ENCODE measurements at places on chromosomes 12 and 14.
A peak's percentile ranks its signal among the peaks of the same experiment; 100 is the strongest.

DNA sequence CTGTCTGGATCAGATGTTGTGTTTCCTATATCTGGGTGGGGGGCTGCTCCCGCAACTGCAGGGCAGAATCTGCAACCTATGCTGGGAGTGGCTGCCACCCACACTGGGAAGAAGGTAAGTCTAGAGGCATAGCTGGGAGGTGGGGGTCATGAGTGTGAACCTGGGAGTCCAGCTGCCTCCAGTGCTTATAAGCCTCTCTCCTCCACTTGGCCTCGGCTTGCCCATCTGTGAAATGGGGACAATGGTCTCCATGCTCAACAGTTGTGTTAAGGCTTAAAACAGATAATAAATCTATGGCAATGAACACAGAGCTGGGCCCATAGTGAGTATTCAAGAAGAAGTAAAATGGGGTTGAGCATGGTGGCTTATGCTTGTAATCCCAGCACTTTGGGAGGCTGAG is 90.0 kb downstream of the RBM19 start:
- H3K4me3 ChIP-seq = no peak overlapping the region
- H3K4me1 ChIP-seq = no peaks in the 10 kb centered on the region
- no peaks in the 10 kb centered on the region for H3K36me3 ChIP-seq
- no peak overlapping the region for H3K27ac ChIP-seq

DNA sequence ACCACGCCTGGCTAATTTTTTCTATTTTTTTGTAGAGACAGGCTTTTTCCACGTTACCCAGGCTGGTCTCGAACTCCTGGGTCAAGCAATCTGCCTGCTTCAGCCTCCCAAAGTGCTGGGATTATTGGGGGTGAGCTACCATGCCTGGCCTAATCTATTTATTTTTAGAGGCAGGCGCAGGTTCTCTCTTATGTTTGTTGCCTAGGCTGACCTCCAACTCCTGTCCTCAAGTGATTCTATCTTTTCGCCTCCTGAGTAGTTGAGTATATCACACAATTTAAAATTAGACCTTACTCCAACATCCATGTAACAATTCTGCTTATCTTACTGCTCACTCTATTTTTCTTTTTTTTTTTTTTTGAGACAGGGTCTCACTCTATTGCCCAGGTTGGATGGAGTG is 6.8 kb upstream of the ACRBP start:
- no peak overlapping the region for H3K4me3 ChIP-seq
- peaks cover 44% of the 10 kb centered on the region for H3K36me3 ChIP-seq
- no peak overlapping the region for H3K27ac ChIP-seq
- no peaks in the 10 kb centered on the region for H3K4me1 ChIP-seq
- no peaks in the 10 kb centered on the region for H3K27me3 ChIP-seq

DNA sequence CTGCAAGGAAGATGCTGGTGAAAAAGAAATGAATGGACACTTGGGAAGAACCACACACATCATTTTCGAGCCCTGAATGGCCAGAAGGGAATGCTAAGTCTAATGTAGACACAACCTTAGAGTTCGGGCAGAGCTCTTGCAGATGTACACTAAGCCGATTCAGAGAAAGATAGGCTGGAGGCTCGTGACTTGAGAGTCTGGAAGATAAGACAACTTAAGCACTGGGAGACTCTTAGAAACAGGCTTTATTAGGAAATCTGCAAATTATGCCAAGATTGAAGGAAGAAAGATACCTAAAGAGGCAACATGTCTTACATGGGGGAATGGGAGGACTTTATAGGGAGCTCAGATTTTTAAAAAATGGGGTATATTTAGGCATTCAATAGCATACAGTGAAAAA is 13.5 kb downstream of the TBPL2 start:
- no peaks in the 10 kb centered on the region for H3K27me3 ChIP-seq
- peaks cover 4% of the 10 kb centered on the region for H3K4me1 ChIP-seq
- H3K36me3 ChIP-seq = no peaks in the 10 kb centered on the region
- no peak overlapping the region for H3K4me3 ChIP-seq
- DNase-seq = no peak

DNA sequence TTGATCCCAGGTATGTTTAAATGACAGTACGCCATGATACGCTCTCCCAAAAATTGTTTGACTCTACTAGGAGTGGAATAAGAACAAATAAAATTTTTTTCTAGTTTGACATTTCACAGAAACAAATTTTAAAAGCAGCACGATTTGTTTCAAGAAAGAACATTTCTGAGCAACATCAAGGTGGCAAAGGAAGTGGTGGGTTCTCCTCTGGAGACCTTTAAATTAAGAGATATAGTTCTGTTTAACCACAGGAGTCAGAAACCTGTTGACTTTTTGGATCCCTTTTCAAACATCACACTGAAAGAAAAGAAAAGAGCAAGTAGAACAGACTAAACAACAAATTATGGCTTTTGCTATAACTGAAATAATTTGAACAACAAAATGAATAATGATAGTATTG is 2.5 kb upstream of the SLC6A13 start:
- no peaks in the 10 kb centered on the region for H3K36me3 ChIP-seq
- DNase-seq = no peak

GRCh38 chr12:49098035-49098451 is 3.4 kb upstream of the DHH start:
- peak; percentile 49 for DNase-seq
- H3K4me1 ChIP-seq = peaks cover 18% of the 10 kb centered on the region
- H3K27ac ChIP-seq = no peak overlapping the region
- H3K36me3 ChIP-seq = peaks cover 41% of the 10 kb centered on the region
- H3K27me3 ChIP-seq = peaks cover 20% of the 10 kb centered on the region

DNA sequence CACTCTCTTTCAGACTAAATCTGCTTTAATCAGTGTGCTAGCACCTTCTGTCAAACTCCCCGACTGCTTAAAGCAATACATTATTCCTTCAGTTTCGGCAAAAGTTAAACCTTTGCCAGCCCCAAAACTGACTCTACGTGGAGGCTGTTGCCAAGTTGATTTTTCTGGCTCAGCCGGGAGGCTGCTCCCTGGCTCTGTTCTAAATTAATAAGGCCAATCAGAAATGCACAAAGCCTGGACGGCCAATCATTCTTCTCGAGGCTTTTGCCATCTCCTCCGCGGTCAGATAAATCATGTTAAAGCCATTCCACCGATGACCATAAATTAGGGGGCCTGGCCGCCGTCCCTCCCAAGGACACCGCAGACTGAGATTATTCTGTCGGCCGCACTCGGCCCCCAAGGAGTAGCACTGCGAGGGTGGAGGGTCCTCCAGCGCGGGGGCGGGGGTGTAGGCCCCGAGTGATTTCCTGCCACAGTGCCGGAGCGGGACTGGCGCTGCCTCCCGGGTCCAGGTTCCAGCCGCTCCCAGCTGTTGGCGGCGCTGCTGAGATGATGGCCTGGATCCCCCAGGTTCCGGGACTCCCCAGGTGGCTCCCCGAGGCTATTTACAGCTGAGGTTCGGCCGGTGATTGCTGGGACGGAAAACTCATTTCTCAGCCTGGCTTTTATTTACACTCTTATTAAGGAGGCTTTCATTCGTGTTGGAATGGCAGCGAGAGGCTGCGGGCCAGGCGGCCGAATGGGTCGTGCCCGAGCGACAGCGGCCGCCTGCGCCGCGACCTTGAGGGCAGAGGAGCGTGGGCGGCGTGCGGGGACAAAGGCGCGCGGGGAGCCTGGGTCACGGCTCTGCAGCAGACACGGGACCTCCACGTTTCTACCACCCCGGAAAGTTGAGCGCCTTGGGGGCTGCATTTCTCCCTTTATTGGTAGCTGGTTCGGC is 165.1 kb downstream of the MON2 start:
- peaks cover 14% of the 10 kb centered on the region for H3K27me3 ChIP-seq
- H3K4me3 ChIP-seq = no peak overlapping the region
- DNase-seq = peak; percentile 11
- H3K27ac ChIP-seq = no peak overlapping the region
- H3K4me1 ChIP-seq = peaks cover 12% of the 10 kb centered on the region
- H3K36me3 ChIP-seq = no peaks in the 10 kb centered on the region

DNA sequence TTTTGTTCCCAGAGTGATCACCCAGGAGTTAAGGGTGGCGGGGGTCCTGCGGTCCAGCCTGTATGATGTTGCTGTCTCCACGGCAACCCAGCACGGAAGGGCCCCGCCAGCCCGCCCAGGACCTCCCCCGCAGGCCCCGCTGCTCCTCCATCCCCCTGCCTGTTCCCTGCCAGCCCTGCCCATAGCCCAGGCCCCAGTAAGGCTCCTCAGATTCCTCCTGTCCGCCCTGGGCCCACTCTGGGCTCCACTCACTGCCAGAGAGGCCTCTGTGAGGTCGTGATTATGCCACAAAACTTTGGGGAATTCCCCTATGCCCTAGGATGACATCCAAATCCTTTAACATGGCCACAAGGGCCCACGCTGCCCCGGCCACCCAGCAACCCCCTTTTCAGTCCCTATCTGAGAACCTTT is 20.8 kb downstream of the HSP90AA1 start:
- no peak overlapping the region for H3K4me3 ChIP-seq
- no peak for DNase-seq
- H3K36me3 ChIP-seq = no peaks in the 10 kb centered on the region
- H3K27ac ChIP-seq = no peak overlapping the region

GRCh38 chr12:109553483-109553882 is 19.8 kb downstream of the MMAB start:
- no peak for DNase-seq
- H3K27me3 ChIP-seq = no peaks in the 10 kb centered on the region
- no peaks in the 10 kb centered on the region for H3K4me1 ChIP-seq
- no peaks in the 10 kb centered on the region for H3K36me3 ChIP-seq
- no peak overlapping the region for H3K4me3 ChIP-seq
- H3K27ac ChIP-seq = no peak overlapping the region

- no peaks in the 10 kb centered on the region for H3K27me3 ChIP-seq
- H3K4me3 ChIP-seq = no peak overlapping the region
- no peaks in the 10 kb centered on the region for H3K4me1 ChIP-seq
- no peak for DNase-seq
- H3K27ac ChIP-seq = no peak overlapping the region
Measured at GRCh38 chr12:79162948-79163347, 298.4 kb downstream of the SYT1 start.

GRCh38 chr14:81582420-81582819 is 48.8 kb upstream of the SEL1L start:
- no peaks in the 10 kb centered on the region for H3K4me1 ChIP-seq
- no peak overlapping the region for H3K4me3 ChIP-seq
- H3K36me3 ChIP-seq = no peaks in the 10 kb centered on the region
- no peak for DNase-seq
- H3K27ac ChIP-seq = no peak overlapping the region
- no peaks in the 10 kb centered on the region for H3K27me3 ChIP-seq

GRCh38 chr14:104422837-104423681 is 156.5 kb upstream of the C14orf180 start:
- no peaks in the 10 kb centered on the region for H3K27me3 ChIP-seq
- H3K4me3 ChIP-seq = no peak overlapping the region
- no peaks in the 10 kb centered on the region for H3K4me1 ChIP-seq
- no peak overlapping the region for H3K27ac ChIP-seq
- H3K36me3 ChIP-seq = no peaks in the 10 kb centered on the region

DNA sequence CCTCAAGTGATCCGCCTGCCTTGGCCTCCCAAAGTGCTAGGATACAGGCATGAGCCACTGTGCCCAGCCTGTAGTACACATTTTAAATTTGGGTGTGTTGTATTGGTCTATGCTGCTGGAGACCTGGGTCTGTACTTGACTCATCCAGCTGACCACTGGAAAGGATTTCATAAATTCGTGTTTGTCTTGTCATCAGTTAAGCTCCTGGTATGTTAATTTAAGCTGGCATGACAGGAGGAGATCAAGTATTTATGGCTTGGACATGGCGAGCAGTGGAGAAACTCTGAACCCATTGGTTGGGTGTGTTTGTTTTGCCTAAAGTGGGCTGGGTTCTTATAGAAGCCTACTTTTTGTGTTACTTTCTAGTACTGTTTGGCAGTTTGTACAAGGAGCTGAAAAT is 24.2 kb downstream of the YY1 start:
- H3K36me3 ChIP-seq = no peaks in the 10 kb centered on the region
- no peak overlapping the region for H3K27ac ChIP-seq
- H3K4me3 ChIP-seq = no peak overlapping the region
- no peaks in the 10 kb centered on the region for H3K27me3 ChIP-seq
- peaks cover 78% of the 10 kb centered on the region for H3K4me1 ChIP-seq

DNA sequence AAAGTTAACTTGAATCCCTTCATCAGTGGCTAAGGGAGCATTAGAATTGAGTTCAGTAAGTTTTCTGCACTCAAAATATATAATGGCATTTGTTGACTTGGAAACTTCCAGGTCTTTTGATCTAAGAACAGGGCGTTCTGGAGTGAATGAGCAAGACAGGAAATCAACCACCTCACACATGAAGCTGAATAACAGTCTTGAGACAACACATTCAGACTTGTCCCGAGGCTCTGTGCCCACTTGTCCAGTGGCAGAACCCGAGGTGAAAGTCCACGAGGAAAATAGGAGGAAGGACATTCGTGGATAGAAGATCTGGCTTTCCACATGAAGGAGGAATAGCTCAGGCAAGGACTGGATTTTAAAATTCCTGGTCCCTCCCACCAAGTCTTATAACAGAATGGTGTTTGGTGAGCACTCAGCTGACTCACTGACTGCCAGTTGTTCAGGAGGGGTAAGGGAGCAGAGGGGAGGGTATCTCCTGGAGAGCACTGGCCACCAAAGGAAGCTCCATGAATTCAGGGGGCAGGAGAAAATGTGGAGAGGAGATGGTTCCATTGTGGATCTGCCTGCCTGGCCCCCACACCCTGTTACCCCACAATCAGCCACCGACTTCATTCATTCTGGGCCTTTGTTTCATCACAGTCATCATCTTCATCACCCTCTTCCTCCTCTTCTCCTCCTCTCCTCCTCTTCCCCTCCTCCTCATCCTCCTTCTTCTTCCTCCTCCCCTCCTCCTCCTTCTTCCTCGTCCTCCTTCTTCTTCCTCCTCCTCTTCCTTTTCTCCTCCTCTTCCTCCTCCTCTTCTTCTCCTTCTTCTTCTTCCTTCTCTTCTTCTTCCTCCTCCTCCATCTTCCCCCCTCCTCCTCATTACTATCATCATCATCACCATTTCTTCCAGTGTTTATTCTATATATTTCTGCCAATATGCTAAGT is 620.1 kb downstream of the MED13L start:
- DNase-seq = no peak
- no peaks in the 10 kb centered on the region for H3K4me1 ChIP-seq
- no peaks in the 10 kb centered on the region for H3K27me3 ChIP-seq
- H3K36me3 ChIP-seq = no peaks in the 10 kb centered on the region

- H3K36me3 ChIP-seq = no peaks in the 10 kb centered on the region
- DNase-seq = no peak
- no peak overlapping the region for H3K27ac ChIP-seq
- no peaks in the 10 kb centered on the region for H3K27me3 ChIP-seq
- no peak overlapping the region for H3K4me3 ChIP-seq
- H3K4me1 ChIP-seq = no peaks in the 10 kb centered on the region
Measured at GRCh38 chr12:125377093-125377492, 311.9 kb downstream of the AACS start.

DNA sequence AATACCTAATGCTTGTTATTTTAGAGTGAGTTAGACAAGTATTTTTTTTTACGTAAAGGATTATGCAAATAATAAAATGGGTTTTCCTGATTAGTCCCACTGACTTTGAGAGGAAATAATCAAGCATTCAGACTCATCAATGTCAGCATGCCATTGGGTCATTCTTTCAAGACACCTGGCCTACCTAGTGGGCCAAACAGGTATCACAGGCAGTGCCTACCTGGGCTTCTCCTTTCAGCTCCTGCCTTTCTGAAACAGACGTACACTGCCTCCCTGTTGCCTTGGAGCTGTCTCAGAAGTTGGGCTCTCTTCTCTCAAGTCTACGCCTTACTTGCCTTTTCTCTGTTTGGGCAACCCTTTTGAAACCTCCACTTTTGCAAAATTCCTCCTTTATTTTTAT is 545.6 kb downstream of the SNAPC1 start:
- H3K36me3 ChIP-seq = no peaks in the 10 kb centered on the region
- no peak overlapping the region for H3K27ac ChIP-seq
- no peaks in the 10 kb centered on the region for H3K27me3 ChIP-seq
- no peaks in the 10 kb centered on the region for H3K4me1 ChIP-seq

Data from CD4-positive, alpha-beta memory T cell (primary cell).